Stimulated activated CD8-positive, alpha-beta memory T cell treated with anti-CD3 and anti-CD28 coated beads, Interleukin-15, amount 100 ng/mL, for 48 hours (primary cell): ENCODE measurements at places on chromosomes 3 and 15.

DNA sequence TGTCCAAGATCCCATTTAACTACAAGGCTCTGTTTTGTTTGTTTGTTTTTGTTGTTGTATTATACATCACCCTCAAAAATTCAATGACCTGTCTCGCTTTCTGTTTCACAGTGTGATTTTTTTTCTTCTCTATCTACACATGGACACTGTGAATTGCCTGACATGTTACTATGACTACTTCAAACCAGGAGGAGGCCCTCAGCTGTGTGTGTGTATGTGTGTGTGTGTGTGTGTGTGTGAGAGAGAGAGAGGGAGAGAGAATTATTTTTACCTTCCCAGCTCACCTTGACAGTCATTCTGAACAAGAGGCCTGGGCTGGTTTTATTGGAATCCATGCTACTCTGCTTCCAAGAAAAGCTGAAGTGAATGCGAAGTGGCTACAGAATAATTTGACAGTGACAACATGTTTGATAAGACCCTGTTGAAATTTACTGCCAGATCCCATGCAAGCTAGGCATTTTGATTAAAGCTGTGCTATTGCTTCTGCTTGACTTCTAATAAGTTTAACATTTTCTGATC lies 841.4 kb downstream of the NSUN3 start:
- DNase-seq, result no peak

- no peak for DNase-seq
Observed at GRCh38 chr15:96737408-96737807, 406.9 kb downstream of the NR2F2 start.

DNA sequence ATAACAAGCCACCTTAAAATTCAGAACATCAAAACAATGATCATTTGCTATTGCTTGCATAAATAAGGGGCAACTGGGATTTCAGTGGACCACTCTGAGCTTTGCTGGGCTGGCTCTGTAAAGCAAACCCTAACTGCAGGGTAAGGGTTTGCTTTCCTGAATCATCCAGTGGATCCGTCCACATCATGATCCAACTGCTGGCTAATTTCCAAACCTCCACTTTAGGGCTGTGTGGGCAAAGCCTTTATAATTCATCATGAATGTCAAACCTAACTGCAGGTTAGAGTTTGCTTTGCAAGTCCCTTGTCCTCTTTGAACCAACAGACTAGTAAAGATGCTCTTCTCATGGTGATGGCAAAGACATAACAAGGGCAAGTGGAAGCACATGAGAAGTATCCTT lies 76.1 kb downstream of the SYNPR start:
- no peak for DNase-seq

DNA sequence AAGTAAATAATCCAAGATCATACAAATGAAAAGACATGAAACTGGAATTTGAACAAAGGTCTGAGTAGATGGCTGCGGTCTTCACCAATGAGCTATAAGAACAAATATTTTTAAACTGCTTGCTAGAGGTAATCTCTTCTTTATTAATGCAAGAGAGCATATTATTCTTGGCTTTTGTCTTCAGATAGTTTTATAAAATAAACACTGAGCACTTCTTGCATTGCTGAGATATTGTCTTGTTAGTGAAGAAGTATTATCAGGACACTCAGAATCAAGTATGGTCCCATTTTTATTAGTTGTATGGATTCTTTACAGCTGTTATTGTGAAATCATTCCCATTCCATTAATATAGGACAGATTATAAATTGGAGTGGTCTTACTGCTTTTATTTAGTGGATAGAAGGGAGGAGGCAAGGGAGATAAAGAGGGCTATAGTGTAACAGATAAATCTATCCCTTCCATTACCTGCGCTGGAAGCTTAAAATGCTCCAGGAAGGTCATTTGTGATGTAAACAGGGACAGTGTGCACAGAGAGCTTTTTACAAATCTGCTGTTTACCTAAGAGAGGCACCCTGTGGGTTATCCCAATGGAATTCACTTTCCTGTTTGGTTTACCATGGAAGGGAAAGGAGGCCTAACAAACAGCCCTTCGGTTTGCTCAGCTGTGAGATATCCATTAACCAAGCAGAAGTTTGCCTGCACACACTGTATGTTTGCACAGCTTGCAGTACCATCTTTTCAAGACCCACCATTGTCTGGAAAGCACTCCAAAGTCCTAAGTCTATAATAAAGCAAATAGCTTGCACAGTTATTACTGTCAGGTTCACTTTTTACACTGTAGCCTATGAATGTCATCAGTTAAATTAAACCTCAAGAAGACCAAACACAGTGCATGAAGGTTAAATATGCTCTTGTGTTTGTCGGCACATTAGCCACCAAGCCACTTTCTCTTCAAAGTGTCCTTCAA lies 347.7 kb upstream of the TGFBR2 start:
- DNase-seq, result no peak

DNA sequence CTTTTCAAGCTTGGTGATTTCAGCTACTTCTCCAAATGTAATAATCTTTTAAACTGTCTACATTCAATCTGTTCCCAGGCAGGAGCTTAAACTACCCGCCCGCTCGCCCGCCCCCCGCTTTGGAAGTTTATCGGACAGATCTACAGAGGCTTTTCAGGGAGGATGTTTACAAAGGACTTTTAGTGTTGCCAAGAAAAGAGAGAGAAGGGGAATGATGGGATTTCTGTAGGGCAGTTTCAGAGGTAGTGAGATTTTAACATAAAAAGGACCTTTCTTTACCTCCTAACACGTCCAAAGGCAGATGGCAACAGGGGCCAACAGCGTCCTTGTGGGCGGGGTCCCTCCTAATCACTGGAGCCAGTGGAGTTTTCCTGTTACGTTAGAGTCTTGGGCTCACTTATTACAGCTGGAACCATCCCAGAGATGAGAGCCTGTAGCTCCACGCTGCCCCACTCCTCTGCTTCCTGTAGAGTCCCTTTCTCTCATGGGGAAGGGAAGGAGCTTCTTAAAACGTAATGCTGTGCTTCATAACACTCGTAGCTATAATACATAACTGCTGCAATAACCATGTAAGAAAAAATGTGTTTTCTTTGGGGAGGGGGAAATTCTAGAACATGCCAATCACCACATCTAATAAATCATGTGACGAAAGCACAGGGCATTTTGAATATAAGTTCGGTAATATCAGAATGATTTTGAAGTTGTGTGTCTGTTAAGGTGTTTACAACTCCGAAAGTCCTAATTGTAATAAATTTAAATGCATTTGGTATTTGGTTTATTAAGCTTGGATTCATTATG lies 30.9 kb downstream of the HES1 start:
- DNase-seq, result no peak

DNA sequence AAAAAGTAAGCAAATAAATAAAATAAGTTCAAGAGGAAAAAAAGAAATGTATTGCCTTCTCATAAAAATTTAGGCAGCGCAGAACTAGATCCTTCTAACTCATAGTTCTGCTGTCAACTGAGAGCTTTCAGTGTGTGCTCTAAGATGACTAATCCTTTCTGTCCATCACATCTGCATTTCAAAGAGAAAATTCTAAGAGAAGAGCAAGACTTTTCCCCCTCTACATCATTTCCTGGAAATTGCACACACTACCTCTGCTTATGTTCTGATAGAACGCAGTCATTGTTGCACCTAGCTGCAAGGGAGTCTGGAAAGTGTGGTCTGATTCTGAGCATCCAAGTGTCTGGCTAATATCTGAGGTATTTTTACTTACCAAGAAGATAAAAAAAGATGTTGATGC lies 39.6 kb upstream of the SLCO3A1 start:
- DNase-seq, result no peak

- no peak for DNase-seq
Observed at GRCh38 chr3:24072193-24072592, 127.1 kb downstream of the NR1D2 start.
